ENCODE measurements at places on chromosomes 1 and 21. TPM values are rescaled to one million over a fixed set of nuclear protein-coding genes. Genes with fewer than 3 reads are reported as not detected.

The CD5L gene
- total RNA-seq = not detected

The FCER1A gene
- total RNA-seq = not detected

The RCSD1 gene
- 0.08 TPM for total RNA-seq

The AKT3 gene
- total RNA-seq = 23.5 TPM

The FGR gene
- 0.08 TPM for total RNA-seq

The ATP1A2 gene
- not detected for total RNA-seq

All from A549 treated with CpdA at 1 μM for 4 hours (cell line).